Body of pancreas (tissue), 4 donors: ENCODE measurements at places on chromosomes 3 and 15.
A peak's percentile ranks its signal among the peaks of the same experiment; 100 is the strongest.

DNA sequence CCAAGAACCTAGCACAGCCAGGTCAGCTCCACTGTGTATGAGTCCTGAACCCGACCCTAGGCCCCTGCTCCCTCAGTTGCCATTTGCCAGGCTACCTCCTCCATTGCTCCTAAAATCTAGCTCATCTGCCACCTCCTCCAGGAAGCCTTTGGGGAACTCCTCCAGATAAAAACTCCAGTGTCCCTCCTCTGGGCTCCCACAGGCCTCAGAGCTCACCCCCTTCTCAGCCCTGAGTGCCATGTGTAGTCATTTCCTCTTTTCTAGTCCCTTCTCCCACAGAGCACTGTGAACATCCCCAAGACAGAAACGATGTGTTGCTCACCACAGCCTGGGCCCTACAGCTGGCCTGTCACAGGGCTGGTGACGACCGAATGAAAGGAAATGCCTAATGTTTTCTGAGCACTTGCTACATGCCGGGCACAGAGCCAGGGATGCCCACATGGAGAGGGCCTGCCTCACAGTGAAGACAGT, 61.0 kb downstream of the IQSEC1 start:
- H3K4me1 ChIP-seq = no peaks in the 10 kb centered on the region
- H3K4me3 ChIP-seq = no peak overlapping the region
- DNase-seq = peak; percentile 52
- no peaks in the 10 kb centered on the region for H3K36me3 ChIP-seq
- H3K27ac ChIP-seq = no peak overlapping the region

- DNase-seq = no peak
- H3K4me3 ChIP-seq = no peak overlapping the region
- H3K36me3 ChIP-seq = no peaks in the 10 kb centered on the region
- H3K4me1 ChIP-seq = no peaks in the 10 kb centered on the region
- H3K27ac ChIP-seq = no peak overlapping the region
Measured at GRCh38 chr3:153328690-153329089, 166.7 kb downstream of the RAP2B start.

DNA sequence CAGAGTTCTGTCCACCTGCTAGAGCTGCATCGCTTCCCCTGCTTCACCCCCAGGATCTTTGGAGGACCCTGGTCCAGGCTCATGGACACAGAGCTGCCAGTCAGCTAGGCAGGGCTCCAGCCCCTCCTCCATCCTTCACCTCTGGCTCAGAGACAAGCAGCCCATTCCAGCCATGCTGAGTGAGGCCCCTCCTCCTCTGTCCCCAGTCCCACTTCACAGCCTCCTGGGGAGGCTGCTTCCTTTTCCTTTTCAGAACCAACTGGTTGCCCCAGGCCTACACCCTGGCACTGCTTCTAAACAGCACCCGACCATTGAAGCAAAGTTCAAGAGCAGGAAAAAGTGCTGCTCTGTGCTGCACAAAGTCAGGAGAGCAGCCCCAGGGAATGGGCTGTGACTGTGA, 22.2 kb downstream of the IQSEC1 start:
- H3K4me3 ChIP-seq = no peak overlapping the region
- H3K27me3 ChIP-seq = no peaks in the 10 kb centered on the region
- DNase-seq = no peak
- no peaks in the 10 kb centered on the region for H3K36me3 ChIP-seq

DNA sequence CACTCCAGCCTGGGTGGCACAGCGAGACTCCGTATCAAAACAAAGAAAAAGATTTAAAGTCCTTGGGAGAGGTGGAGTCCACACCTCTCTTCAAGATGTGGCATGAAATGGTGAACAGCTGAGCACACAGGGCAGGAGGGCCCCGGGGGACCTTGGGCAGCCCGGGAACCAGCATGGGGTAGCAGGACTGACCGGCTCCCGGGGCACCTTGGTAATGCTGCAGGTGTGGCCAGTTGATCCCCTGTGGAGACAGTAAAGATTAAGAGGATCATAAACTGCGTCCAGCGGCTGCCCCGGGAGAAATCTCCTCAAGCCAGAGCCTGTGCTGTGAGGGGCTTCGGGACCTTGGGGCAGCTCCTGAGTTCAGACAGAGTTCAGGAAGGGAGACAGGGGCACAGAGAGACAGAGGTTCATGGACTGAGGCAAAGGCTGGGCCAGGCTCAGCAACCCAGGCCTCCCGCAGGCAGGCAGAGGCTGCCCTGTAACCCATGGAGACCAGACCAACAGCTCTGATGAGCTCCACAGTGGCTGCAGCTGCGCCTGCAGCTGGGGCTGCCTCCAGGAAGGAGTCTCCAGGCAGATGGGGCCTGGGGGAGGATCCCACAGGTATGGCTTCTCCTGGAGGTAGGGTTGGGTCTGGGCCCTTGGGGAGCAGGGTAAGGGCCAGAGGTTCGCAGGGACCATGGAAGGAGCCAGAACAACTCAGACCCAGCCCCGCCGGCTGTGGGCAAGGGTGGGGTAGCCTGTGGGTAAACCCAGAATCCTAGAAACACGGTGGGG, at the start of gene NR2E3:
Gene NR2E3 (plus strand): TSS at position 299 of the 780 bp plus-strand sequence. CDS start 190 bp downstream, at position 489.
- H3K27ac ChIP-seq = no peak within 1 kb of the TSS
- DNase-seq = no peak
- no peaks in the 10 kb centered on the region for H3K36me3 ChIP-seq
- H3K4me1 ChIP-seq = peaks cover 4% of the 10 kb centered on the region
